Ovary (tissue), 10 donors: ENCODE measurements at places on chromosomes 7 and 10. TPM values are rescaled to one million over a fixed set of nuclear protein-coding genes. Genes with fewer than 3 reads are reported as not detected.

DNA sequence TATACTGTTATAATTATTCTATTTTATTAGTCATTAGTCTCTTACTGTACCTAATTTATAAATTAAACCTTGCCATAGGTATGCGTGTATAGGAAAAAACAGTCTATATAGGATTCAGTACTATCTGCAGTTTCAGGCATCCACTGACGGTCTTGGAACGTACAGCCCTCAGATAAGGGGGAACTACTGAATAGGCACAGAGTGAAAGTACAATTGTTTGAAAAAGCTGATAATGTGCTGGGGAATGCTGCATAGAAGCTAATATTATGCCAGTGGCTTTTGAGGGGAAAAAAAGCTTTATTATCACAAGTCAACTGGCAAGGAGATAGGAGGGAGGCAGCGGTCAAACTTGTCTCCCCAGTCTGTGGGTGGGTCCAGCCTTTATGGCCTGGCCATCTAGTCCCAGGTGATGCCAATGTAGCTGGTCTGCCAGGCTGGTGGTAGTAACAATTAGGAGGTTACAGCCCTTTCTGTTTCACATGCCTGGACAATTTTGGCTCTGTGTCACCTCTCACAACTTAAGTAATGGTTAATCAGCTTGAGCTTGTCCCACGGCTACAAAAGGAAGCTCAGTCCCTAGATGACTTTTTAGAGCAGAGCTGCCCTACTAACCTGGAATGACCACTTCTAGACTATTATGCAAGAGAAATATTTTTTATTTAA is 8.3 kb upstream of the FMC1 start:
- DNase-seq, result no peak

GRCh38 chr10:100836891-100837290 is 75.9 kb upstream of the SLF2 start:
- DNase-seq, result no peak

GRCh38 chr7:39688611-39689480 is 65.5 kb downstream of the RALA start:
- DNase-seq, result no peak

DNA sequence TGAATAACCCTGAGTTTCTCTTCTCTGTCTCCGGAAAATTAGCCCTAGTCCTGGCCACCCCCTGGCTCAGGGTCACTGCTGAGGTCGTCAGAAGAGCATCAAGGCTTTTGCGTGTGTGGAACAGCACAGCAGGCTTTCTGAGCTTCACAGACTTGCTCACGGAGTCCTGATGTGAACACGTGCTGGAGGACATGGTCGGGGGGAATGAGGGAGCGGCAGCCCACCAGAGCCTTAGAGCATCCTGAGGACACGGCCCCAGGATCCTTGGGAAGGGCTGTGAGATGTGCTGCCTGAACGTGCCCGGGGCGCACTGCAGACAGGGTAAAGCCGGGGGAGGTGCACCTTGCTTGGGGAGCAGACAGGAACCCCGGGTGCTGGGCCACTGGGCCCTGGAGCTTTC is 28.8 kb downstream of the TMEM120A start:
- DNase-seq, result no peak

DNA sequence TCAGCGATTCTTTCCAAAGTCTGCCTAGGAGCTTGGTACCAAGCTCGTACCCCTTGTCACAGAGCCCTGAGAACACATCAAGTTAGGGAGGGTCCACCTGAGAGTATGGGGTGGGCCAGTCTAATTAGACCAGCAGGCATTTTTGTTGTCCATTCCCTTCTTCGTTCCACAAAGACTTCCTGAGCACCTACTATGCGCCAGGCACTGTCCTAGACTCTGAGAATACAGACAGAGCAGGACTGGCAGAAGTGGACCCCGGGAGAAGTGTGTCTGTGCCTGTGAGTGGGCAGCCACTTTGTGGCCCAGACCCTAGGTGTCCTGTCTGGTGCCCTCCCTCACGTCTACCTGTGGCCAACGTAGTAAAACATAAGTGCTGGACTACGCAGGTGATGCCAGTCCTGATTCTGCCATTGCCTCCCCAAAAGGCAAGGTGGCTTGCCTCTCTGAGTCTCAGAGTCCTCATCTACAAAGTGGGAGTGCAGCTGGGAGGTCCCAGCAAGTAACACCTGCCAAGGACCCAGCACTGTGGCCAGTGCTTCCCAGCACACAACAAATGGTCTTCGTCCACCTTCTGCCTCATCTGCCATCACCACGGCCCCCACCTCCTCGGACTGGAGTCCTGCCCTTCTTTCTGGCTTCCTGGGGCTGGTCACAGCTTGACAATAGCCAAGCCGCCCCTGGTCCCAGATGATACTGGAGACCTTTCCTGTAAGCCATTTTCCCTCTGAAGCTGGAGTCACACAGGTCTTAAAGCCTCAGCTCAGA is 54.3 kb upstream of the DUSP5 start:
- DNase-seq, result no peak

GRCh38 chr7:115070311-115070710 is 148.4 kb downstream of the MDFIC start:
- DNase-seq, result no peak

GRCh38 chr7:103150192-103150591 is 1.3 kb upstream of the NAPEPLD start:
- no peak for DNase-seq

DNA sequence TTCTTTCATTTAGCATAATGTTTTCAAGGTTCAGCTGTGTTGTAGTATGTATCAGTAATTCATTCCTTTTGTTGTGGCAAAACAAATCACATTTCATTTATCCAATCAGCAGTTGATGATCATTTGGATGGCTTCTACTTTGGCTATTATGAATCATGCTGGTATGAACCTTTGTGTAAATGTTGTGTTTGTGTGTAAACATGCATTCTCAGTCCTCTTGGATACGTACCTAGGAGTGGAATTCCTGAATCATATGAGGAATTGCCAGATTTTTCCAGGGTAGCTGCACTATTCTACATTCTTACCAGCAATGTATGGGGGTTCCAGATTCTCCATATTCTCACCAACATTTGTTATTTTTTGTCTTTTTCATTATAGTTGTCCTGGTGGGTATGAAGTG is 578.5 kb upstream of the MKI67 start:
- DNase-seq, result no peak

- no peak for DNase-seq
These were observed 47.3 kb downstream of the TFPI2 start for GRCh38 chr7:93843260-93843659.

- DNase-seq, result no peak
These were observed 12.7 kb upstream of the TMEM273 start for GRCh38 chr10:49200854-49201253.

- DNase-seq, result no peak
These were observed 123.7 kb upstream of the ASAH2 start for GRCh38 chr10:50375051-50375452.

DNA sequence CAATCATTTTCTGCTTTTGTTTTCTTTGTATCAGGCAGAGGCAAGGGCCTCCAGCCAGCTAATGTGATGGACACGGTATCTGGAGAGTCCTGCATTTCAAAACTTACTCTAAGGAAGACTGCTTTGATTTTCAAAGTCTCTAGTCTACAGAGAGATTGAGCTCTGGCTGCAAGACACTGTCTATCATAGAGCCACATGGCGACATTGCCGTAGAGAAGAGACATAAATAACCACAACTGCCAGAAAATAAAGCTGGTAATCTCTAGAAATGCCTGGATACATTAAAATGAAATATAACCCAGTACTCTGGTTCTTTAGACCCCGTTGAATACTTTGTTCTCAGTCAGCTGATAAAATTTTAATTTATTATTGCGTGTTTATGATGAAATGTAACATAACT is 90.8 kb downstream of the OTUD1 start:
- DNase-seq, result no peak

DNA sequence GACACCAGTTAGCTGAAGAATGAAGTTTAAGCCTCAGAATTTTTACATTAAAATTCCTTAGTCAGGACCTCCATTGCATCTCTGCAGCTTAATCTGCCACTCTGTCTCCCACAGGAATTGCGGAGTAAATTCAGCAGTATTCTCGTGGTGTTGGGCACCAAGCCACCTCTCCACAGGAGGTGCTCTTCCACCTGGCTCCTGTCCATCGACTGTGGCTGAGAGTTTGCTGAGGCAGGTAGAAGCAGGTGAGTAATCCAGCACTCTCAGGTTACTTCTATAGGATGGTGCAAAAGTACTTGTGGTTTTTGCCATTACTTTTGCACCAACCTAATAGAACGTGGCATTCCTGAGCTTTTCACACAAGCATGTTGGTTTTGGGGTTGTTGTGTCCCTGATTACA is 134.1 kb downstream of the GFRA1 start:
- no peak for DNase-seq

DNA sequence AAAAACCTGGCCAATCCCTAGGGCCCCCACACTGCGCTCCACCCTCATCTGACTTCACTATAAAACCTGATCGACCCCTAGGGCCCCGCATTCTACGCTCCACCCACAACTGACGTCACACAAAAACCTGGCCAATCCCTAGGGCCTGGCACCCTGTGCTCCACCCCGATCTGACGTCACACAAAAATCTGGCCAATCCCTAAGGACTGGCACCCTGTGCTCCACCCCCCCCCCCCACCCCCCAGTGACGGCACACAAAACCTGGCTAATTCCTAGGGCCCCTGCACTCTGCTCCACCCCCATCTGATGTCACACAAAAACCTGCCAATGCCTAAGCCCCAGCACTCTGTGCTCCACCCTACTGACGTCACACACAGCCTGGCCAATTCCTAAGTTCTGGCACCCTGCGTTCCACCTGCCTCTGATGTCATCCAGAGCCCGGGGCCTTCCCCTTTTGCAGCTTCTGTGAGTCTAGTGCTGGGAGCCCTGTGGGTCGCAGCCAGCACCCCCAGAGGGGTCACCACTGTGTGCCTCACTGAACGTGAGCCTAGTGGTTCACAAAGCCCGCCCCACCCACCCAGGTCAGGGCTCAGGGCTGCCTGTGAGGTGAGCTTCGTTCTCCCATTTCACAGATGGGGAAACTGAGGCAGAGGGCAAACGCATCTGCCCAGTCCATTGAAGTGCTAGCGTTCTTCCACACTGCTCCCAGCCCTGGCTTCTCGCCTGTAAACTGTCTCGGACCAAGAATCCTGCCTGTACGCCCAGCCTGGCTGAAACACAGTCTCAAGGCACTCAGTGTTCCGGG is 40.6 kb downstream of the MICALL2 start:
- DNase-seq, result no peak

GRCh38 chr7:106986450-106986977 is 58.0 kb upstream of the PRKAR2B start:
- no peak for DNase-seq

DNA sequence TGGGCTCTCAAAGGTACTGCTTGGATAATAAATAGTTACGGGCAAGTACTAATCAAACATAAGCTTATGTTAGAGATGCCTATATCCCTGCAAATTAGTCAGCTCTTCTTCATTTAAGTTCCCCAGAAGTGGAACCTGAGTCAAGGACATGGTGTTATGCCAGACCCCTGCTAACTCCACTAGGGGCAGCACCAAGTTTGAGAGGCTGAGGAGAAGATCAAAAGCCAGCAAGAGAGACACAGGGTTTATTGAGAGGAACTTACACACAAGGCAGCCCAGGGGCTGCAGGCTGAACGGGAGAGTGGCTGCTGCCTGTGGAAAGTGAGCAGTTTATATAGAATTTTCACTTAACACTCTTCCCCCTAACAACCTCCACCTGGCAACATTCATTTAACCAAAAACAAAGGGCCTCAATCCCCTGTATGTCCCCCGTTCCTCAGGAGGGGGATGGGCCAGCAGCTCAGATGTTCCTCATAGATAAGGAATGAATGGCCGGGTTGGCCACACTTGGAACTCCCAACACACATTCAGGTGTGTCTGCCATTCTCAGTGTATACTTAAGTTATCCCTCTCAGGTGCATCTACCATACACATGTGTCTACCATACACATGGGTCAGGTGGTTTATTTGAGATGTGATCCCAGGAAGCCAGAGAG is 62.6 kb upstream of the GHITM start:
- no peak for DNase-seq

DNA sequence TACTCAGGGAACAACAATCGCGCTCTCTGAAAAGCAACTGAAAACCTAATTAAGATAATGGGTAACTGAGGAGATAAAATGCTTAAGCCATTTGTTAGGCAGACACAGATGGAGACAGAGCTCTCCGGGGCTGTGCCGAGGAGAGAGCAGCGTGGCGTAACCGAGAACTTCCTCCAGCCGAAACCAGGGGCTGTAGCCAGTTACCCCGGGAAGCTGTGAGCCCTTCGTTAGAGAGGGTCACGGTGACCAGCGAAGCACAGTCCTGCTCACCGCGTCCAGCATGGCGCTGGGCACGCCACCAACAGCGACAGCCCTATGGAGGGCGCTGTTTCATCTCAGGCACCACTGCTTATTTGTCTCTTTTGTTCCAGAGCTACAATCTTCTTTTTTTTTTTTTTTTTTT is 16.1 kb downstream of the PAPOLB start:
- peak; percentile 42 for DNase-seq

- DNase-seq, result no peak
These were observed 58.6 kb downstream of the PDGFA start for GRCh38 chr7:461117-461452.

- peak; percentile 68 for DNase-seq
These were observed 64.7 kb downstream of the DIP2C start for GRCh38 chr10:624605-625332.

DNA sequence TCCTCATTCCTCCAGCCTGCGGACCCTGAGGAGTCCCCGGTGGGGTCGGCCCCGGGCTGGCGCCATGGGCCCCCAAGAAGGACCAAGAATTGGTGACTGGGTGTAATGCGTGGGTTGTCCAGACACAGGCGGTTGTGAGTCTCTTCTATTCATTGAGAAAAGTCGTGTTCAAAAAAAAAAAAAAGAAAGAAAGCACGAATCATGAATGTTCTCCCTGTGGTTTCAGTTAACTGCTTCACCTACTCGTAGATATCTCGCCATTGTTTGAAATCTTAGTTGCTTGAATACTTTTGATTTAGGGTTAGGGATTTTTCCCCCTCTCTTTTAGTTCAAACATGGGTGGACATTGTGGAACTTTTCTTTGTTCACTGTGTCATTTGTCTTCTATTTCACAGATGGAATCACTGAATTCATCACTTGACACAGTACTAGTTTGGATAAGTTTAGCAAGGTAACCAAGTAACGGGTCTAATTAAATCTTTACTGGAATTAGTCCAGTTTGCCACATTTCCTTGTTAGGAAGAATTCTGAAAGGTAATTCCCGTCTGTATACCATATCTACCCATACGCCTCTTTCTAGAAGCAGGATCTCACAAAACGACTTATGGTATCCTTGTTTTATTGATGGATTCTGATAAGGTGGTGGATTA is 775 bp downstream of the STARD3NL start:
- DNase-seq, result no peak

GRCh38 chr10:45075216-45075615 is 74.5 kb downstream of the ZNF22 start:
- no peak for DNase-seq

- DNase-seq, result no peak
These were observed 225.0 kb downstream of the CALN1 start for GRCh38 chr7:72187179-72187578.

The SFTPA1 gene
- 1.6 TPM for total RNA-seq

The GJD4 gene
- total RNA-seq, result not detected

The TEX36 gene
- total RNA-seq, result not detected

The CHAT gene
- not detected for total RNA-seq

The HYAL4 gene
- total RNA-seq, result not detected

The TMEM139 gene
- 7.8 TPM for total RNA-seq
